ENCODE measurements at places on chromosomes 3 and 15. TPM values are rescaled to one million over a fixed set of nuclear protein-coding genes. Genes with fewer than 3 reads are reported as not detected.

DNA sequence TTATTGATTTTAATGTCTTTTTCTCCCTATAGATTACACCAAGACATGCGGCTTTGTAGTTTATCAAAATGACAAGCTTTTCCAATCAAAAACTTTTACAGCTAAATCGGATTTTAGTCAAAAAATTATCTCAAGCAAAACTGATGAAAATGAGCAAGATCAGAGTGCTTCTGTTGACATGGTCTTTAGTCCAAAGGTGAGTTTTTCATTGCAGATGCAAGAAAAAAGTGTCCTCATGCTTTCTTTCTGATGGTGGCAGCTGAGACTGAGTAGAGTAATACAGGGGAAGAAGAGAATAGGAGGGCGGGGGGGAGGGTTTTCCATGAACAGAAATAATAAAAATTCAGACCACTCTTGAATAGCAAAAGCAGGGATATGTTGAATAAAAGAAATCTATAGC is 36.5 kb downstream of the ADGRG7 start:
- H3K36me3 ChIP-seq: no peaks in the 10 kb centered on the region
- no peaks in the 10 kb centered on the region for H3K4me1 ChIP-seq
- no peak overlapping the region for H3K27ac ChIP-seq
- H3K27me3 ChIP-seq: no peaks in the 10 kb centered on the region

DNA sequence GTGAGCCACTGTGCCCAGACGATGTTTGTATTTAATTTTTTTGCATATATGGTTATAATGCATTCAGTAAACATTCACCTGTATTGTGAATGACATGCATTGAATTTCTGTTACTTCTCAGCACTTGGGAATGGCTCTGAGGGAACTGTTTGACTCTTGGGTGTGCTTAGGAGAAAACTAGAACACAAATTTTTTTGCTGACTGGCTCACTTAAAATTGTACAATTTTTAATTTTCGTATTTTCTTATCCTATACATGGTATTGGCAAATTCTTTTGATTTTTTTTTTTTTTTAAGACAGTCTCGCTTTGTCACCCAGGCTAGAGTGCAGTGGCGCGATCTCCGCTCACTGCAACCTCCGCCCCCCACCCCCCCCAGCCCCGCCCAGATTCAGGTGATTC is 7.2 kb downstream of the ATP11B start:
- no peak overlapping the region for H3K27ac ChIP-seq
- no peaks in the 10 kb centered on the region for H3K27me3 ChIP-seq
- no peaks in the 10 kb centered on the region for H3K4me1 ChIP-seq
- H3K36me3 ChIP-seq: no peaks in the 10 kb centered on the region
- no peak for DNase-seq

DNA sequence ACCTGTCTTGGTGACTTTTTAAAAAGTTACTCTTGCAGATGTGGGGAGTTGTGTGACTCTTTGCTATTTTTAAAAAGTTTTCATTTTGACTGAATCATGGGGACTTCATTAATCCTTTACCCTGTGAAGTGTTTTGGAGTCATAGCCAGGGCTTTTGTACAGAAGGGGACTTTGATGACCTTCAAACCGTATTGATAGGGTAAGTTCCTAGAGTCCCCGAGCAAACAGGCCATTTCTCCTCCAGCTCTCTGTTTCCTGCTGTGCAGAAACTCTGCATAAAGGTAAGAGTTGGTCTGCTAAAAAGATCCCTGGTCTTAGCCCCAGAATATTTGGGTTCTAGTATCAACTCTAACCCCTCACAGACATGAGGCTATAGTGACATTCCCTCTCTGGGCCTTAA is 170.8 kb upstream of the BCL6 start:
- DNase-seq: no peak
- no peaks in the 10 kb centered on the region for H3K4me1 ChIP-seq
- no peak overlapping the region for H3K27ac ChIP-seq
- H3K4me3 ChIP-seq: no peak overlapping the region

DNA sequence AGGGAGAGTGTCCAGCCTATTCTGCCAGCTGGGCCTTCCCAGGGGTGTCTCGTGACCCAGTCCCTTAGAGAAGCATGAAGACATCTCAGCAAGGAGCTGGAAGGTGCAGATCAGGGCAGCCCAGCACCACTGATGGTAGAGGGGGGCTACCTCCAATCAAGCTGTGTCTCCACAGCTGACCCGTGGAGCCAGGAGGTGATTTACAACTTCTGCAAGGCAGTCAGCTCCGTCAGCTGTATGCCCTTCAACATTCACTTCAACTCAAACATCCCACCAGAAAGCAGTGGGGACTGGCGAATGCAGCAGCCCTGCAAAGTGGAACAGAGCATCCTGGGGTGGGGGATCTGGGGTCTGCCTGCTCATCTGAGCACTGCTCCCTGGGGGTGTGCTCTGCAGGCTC is 32.6 kb upstream of the FRG2C start:
- H3K27ac ChIP-seq: no peak overlapping the region
- H3K4me3 ChIP-seq: no peak overlapping the region
- H3K36me3 ChIP-seq: no peaks in the 10 kb centered on the region
- no peak for DNase-seq
- H3K4me1 ChIP-seq: no peaks in the 10 kb centered on the region

- no peaks in the 10 kb centered on the region for H3K36me3 ChIP-seq
- H3K27ac ChIP-seq: no peak overlapping the region
- no peaks in the 10 kb centered on the region for H3K4me1 ChIP-seq
- no peaks in the 10 kb centered on the region for H3K27me3 ChIP-seq
Observed at GRCh38 chr3:170490828-170491560, 72.3 kb downstream of the CLDN11 start.

DNA sequence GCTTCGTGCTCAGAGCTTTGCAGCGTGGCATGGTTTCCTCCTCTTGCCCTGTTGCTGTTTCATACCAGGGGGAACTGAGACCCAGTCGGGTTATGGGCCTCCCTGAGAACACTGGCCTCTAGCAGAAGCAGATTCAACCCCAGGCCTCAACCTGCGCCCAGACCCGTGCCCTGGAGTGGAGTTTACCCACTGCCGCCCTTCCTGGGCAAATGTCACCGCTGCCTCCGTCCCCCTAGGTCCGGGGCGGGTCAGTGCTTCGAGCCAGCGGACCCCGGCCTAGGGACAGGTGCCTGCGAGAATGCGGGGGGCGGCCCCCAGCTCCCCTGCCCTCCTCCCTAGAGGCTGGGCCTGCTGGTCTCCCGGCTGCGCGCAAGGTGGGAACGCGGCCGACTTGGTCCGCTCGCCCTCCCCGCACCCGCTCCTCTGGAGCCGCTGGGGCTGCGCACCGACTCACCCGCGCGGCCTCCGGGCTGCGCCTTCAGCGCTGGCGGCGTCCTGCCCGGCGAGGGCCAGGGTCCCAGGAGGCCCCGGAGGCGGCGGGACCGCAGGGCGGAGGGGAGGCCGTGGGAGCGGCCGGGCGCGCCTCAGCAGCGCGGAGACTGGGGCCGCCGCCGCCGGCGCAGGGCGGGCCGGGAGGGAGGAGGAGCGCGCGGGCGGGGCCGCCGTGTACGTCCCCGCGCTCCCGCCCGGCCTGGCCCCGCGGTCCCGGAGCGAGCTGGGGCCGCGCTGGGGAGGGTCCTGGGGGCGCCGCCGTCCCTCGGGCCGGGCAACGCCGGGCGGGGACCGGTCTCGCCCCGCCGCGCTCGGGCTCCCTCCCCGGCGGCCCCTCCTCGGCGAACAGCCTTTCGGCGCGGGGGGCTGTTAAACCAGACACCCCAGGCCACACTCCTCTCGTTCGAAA is at the start of gene PIGZ:
Gene PIGZ (minus strand): TSS at position 601 of the 901 bp plus-strand sequence. CDS start 16,802 bp downstream, outside the sequence.
- no peak within 1 kb of the TSS for H3K27ac ChIP-seq
- no peaks in the 10 kb centered on the region for H3K36me3 ChIP-seq

DNA sequence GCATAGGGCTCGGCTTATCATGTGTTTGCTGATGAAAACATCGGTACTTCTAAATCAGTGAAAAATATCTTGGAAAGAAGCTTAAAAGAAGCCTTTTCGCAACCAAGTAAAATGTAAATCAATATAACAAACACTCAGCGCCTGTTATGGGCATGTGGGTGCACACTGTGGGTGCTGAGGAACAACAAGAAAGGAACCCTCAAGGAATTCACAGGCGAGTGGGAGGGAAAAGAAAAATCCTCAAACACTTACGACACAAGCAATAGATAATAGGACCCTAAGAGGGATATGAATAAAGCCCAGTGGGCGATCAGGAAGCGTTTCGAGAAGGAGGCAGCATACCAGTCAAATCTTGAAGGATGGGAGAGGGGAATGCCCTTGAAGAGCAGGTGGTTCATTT is 21.9 kb downstream of the GLDN start:
- H3K4me1 ChIP-seq: no peaks in the 10 kb centered on the region
- no peaks in the 10 kb centered on the region for H3K27me3 ChIP-seq
- no peak for DNase-seq
- H3K36me3 ChIP-seq: no peaks in the 10 kb centered on the region

The SLC22A14 gene
- total RNA-seq: 0.42 TPM

Measured in aorta (tissue), 5 donors.